ENCODE measurements at places on chromosomes 2 and 18. TPM values are rescaled to one million over a fixed set of nuclear protein-coding genes. Genes with fewer than 3 reads are reported as not detected.

Gene ESPNL
- total RNA-seq, result 1.3 TPM

Gene TNFRSF11A
- total RNA-seq, result 0.66 TPM

Gene TLX2
- total RNA-seq, result not detected

DNA sequence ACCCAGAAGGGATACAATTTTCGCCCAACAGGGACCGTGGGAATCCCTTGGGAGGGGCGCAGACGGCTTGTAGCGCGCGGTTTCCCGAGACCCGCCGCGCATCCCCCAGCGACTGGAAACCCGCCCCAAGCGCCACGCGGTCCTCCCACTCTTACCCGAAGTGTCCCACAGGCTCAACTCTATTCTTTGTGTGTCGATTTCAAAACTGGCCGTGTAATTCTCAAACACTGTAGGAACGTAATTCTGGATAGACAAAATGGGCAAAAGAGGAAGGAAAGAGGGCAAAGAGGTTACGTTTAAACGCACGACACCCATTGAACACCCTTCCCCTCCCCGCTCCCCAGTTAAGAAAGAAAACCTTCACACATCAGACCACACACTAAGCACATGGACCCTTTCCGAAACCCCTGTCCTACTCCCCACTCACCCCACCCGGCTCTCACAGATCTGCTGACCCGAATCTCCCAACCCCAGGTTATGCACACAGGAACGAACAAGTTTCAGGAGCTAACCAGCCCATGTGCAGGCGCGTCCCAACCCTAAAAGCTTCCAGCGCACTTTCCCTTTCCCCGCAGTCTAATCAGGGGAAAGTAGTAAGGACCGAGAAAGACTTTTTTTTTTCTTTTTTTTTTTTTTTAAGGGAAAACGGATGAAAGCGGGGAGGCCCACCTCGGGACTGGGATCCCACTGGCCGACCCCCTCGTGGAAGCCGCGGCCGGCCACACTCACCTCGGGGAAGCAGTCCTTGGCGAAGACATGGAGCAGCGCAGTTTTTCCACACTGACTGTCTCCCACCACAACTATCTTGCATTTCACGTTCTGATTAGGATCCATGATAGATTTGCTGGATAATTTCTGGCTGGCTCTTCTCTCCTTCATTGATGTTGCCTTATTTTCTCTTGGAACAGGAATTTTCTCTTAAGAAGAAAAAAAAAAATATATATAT, 655 bp downstream of the RND3 start:
- peak; percentile 65 for DNase-seq

Gene ANKRD62
- not detected for total RNA-seq

- no peak for DNase-seq
These were observed 17.1 kb downstream of the RAMP1 start for GRCh38 chr2:237876532-237876931.

- DNase-seq, result peak; percentile 69
These were observed 388 bp downstream of the DTNA start for GRCh38 chr18:34710458-34710914.

DNA sequence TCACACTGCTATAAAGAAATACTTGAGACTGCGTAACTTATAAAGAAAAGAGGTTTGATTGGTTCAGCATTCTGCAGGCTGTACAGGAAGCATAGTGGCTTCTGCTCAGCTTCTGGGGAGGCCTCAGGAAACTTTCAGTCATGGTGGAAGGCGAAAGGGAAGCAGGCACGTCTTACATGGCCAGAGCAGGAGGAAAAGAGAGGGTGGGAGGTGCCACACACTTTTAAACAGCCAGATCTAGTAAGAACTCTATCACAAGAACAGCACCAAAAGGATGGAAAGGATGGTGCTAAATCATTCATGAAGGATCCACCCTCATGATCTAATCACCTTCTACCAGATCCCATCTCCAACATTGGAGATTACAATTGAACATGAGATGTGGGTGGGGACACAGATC, 145.5 kb upstream of the OSR1 start:
- DNase-seq, result no peak

DNA sequence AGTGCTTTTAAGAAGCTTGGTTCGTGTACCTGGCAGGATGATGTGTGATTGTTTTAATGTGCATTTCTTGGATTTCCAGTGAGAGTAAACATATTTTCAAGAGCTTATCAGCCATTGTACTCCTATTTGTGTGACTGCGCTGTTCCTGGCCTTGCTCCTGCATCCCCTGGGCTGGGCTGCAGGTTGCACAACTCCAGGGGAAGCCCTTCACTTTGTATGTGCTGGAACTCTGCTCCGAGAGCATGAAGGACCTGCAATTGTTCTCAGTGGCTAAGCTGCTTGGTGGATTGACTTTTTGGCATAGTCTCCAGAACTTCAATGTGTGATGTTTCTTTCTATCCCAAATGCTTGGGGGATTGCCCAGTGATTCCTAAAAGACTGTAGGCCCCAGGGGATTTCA, 18.8 kb downstream of the ATP6V1C2 start:
- no peak for DNase-seq

DNA sequence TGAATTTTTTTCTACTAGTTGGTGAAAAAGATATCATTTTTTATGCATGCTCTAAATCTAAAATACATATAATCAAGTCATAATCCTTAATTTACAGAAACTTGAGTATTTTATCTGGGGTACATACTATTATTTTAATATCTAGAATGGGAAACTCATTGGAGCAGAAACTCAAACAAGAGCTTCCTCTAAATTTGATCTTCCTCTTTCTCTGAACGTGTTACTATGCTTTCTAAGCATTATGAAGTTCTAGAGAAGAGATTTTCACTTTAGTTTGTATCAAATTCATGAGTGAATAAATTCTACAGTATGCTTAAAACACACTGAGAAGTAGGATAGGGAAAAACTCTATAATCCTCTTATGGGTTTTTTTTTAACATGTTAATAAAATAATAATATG, 20.6 kb upstream of the SLC38A11 start:
- no peak for DNase-seq

DNA sequence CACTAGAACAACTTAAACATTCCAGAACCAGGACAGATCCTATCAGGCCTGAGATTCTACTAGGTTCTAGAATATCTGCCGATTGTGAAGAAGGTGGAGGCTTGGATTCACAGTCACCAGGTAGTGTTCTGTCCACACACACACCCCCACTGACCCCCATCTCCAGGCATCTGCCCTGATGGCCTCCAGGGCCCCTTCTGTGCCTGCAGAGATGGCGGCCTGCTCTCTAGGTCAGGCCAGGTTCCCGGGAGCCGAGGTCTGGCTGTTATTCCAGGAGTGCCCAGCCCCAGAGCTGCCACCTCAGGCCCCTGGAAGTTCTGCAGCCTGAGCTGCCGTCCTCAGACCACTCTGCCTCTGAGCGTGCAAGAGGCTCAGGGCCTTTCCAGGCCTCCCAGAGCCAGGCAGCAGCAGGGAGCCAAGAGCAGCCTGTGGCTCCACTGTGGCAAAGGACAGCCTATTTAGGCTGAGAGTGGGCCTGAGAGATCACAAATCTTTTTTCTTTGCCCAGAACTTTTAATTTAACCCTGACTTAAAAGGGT, 96.2 kb upstream of the ASAP2 start:
- no peak for DNase-seq

GRCh38 chr2:33978471-33978870, 379.4 kb upstream of the FAM98A start:
- no peak for DNase-seq

DNA sequence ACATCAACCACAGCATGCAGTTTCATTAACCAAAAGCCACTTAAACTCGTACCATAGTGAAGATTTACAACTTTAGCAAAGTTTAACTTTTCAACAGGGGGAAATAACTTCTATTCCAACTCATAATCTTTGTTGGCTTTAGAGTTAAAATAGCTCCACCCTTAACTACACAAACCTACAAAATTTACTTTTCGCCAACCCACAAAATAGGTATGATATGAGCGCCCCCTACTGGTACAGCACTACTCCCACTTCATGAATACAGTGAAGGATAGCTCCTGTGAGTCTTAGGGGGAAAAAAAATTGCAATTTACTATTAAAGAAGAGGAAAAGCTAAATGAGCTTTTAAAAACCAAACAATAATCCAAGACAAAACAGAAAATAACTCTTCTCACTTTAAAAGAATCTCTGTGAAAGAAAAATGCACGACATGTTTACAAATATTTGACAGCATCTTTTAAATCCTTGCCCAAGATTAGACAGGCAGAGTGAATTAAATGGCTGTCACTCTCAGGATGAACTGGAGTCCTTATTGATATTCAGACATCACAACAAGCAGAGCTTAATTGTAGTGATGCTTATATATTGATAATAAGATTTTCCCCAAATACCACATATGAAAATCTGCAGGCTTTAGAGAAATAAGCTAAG, 32.2 kb downstream of the TMEFF2 start:
- peak; percentile 61 for DNase-seq

- DNase-seq, result peak; percentile 57
These were observed 60.7 kb downstream of the CDC42EP3 start for GRCh38 chr2:37610638-37611289.

DNA sequence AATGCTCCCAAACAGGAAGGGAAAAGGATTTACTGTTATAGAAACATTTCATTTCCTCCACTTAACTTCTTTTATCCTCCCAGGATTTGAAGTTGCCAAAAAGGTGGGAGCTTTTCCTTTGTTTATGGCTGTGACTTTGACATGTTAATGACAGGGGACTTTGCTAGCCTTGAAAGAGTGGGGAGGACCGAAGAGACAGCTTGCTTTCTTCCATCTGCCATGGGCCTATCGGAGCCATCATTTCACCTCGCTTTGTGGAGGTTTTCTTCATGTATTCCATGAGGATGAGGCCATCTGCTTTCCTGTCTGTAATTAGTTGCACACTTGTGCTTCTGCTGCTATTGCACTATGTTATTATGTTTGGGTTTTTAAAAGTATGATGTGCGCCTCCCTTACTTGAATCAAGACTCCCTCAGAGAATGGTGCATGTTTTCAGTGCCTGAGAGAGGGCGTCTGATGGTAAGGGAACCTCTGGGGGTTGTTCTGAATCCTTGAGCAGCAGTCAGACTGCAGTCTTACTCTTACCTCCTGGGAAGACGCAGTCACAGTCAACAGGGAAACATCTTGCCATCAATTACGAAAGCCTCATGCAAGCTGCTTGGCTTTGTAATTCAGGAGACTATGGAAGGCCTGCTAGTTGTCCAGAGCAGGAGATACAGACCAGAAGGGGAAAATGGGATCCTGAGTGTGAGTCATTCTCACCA, 173.3 kb upstream of the MGAT5 start:
- no peak for DNase-seq
